ENCODE measurements at places on chromosomes 2 and 18.

DNA sequence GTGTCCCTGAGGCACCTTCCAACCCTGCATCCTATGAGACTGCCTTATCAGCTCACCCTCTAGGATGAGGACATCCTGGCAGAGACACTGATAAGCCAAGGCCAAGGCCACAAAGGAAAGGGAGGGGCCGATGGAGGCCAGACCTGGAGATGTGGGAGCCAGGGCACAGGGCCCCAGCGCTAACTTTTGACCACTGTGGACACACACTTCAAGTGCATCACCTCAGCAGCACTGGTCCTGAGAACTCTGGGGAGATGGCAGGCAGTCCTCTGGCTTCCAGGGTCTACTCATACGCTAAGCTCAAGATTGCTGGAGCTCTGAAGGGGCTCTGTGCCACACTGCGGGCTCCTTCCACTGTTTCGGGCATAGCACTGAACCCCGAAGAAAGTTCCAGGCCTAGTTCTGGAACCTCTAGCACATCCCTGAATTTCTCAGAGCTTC is 100.2 kb upstream of the ID2 start:
- DNase-seq = no peak

DNA sequence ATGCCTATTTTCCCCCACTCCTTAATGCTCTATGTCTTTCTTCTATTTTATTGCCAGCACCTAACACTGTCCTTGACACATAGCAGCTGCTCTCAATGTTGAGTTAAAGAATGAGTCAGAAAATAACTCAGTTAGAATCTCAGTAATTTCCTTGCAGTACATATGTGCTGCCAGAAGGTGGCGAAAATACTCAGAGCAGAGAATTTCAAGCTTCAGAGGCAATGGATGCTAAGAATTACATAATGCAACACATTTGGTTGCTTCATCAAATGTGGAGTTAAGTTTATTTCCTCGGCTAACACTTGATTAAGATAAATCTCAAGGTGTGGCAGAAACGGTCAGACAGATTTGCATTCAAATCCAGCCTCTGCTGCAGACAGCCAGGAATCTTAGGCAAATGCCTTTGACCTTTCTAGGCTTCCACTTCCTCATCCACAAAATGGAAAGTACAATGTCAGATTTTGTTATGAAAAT is 105.6 kb downstream of the VSNL1 start:
- DNase-seq = peak; percentile 80

DNA sequence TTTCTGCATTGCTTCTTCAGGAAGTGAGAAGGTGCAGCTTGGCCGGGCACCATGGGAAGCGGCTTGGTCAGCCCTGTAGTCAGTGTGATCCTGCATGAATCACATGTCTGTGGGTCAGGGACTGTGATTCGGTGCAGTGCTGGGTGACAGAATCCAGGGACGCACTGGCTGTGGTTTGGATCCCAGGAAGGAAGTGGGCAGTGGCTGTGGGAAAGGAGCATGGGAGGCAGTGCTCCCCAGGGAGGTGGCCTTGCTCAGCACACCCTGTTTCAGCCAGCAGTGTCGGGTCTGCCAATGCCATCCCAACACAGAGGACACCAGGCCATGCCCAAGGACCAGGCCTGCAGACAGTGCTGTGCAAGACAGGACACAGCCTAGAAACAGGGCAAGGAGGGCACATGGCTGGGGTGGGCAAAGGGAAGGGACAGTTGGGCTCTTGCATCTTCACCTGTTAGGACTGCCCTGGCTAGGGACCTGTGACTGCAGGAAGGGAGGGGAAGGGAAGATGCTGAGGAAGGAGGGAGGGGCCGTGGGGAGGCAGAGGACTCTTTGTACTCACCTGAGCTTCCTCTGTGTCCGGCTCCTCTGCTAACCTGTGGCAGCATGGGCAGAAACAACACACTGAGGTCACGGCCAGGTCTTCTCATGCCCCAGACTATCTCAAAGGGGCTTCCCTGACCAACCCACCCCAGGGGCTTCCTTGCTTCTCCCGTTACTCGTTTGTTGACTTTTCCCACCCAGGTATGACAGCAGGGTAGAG is 37.2 kb upstream of the DNMT3A start:
- no peak for DNase-seq

- no peak for DNase-seq
These were observed 91.3 kb upstream of the GLS start for GRCh38 chr2:190789074-190790004.

DNA sequence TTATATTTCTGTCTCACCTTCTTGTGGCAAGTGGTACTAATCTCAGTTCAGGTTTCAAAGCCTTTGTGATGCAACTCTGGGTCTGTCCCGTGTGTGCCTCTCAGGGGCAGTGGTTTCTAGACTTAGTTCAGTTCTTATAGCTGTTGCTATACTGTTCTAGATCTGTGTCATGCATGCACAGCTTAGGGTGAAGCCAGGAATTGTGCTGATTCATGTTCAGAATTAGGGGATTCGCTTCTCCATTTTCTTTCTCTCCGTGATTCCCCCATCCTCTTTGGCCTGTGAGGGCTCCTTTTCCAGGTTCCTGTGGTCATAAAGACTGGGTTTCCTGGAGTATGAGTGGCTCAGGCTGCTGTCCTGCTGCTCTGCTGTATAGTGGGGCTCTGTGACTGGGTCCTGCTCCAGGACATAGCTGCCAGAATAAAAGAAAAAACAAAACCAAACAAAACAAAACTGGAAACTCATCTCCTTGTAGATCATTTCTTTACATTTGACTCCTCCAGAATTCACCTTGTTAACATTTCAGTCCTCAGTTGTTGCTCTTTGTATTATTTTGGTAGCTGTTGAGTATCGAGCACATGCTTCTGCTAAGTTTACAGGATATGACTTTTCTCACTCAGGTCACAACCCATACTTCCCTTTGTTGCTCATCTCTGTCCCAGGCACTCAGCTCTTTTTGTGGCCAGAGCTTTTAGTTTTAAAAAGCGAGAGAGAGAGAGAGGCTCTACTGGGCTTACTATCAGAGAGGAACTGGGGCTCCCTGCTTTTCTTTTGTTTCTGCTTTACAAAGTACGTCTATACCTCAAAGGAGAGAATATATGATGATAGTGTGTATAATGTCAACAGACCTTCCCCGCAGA is 34.2 kb downstream of the CERS6 start:
- DNase-seq = peak; percentile 45

DNA sequence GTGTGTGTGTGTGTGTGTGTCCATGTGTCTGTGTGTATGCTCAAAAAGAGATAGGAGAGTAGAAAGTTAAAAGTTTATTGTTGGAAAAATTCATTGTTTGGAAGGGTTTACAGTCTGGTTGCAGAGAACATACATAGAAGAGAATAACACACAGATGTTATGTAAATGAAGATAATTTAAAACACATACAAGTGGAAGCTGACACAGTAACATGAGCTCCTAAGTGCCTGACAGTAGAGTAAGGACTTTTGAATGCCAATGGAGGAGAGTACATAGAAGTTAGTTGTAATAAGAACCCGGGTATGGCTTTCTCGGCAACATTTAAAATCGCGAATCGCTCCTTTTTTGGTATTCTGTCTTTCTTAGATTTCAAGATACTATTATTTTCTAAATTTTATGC is 137.0 kb upstream of the FANCL start:
- no peak for DNase-seq

GRCh38 chr2:218129458-218130135 is 3.8 kb downstream of the CXCR2 start:
- DNase-seq = no peak

DNA sequence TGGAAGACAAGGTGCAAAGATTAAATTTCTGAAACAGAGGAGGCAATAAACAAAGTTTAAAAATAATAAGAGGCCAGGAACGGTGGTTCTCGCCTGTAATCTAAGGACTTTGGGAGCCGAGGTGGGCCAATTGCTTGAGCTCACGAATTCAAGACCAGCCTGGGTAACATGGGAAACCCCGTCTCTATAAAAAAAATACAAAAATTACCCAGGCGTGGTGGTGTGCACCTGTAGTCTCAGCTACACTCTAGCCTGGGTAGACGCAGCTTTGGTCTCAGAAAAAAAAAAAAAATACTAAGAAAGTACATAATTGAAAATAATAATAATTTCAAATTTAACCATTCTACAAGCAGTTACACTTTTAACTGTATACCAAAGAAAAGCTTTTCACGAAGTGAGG is 744.6 kb upstream of the POU3F3 start:
- DNase-seq = no peak

GRCh38 chr2:43388371-43388770 is 162.0 kb upstream of the ZFP36L2 start:
- DNase-seq = no peak

DNA sequence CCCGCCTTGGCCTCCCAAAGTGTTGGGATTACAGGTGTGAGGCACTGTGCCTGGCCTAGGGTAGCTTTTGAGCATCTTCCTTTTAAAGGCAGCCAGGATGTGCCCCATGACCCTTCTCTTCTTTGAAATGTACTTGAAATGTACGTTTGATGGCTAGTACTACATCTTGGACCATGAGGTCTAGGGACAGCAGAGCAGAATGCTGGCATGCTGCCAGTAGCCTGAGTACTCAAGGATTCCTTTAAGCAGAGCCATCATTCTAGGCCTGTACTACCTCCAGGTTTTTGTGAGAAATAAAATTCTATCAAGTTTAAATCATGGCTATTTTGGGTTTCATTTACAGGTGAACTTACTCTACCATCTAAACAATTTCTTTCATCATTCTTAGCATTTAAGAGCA is 2.9 kb upstream of the EML6 start:
- DNase-seq = no peak

DNA sequence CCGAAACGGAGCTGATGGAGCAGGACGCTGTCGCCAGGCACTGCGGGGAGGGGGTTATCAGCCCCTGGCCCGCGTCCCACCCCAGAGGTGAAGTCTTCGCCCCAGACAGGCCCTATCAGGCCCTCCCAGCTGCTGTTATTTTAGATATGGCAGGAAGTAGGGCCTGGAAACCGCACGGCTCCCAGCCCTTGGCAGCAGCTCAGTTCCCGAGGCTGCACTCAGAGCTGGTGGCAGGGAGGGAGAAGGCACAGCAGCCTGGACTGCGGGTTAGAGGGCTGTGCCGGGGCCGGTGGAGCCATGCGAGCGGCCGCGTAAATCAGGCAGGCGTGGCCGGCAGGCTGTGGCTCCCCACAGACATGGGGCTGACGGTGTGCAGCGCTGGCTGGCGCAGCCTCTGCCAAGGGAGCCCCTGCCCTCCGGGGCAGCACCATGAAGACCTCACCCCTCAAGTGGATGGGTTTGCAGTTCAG is 111.4 kb downstream of the NFATC1 start:
- no peak for DNase-seq

GRCh38 chr2:231482806-231483391 is 18.6 kb upstream of the NCL start:
- peak; percentile 89 for DNase-seq

GRCh38 chr2:101223814-101224231 is 28.9 kb upstream of the CNOT11 start:
- DNase-seq = no peak

- no peak for DNase-seq
These were observed 297.7 kb upstream of the SYT4 start for GRCh38 chr18:43574974-43575373.

DNA sequence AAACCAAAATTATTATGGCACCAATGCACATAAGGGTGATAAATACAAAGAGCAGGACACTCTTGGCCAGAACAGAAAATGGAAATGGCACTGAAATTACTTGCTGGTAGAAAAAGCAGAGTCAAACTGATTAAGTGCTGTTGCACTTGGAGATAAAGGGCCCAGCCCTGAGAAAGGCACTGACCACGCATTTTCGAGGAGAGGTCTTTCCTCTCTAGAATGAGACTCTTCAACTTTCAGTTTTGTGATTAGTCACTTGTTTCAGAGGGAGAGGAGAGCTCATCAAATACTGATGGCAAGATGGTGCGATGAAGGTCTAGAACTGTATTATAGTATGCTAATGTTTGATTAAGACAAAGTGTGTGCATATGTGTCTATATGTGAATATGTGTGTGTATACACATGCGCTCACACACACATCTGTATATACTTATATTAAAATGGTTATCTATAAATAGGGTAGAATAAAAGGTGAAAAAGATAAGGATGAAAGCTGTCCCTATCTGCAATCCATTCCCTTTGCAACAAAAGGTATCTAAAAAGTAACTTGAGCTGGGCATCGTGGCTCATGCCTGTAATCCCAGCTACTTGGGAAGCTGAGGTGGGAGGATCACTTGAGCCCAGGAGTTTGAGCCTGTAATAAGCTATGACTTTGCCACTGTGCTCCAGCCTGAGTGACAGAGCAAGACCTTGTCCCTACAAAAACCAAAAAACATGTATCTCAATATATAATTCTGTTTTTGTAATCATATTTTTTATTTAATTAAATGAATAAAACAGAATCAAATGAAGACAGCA is 48.8 kb upstream of the ZDBF2 start:
- no peak for DNase-seq

- DNase-seq = no peak
These were observed 20.3 kb downstream of the ANKRD30B start for GRCh38 chr18:14768241-14768640.

GRCh38 chr2:42218712-42219111 is 49.6 kb downstream of the EML4 start:
- DNase-seq = no peak

DNA sequence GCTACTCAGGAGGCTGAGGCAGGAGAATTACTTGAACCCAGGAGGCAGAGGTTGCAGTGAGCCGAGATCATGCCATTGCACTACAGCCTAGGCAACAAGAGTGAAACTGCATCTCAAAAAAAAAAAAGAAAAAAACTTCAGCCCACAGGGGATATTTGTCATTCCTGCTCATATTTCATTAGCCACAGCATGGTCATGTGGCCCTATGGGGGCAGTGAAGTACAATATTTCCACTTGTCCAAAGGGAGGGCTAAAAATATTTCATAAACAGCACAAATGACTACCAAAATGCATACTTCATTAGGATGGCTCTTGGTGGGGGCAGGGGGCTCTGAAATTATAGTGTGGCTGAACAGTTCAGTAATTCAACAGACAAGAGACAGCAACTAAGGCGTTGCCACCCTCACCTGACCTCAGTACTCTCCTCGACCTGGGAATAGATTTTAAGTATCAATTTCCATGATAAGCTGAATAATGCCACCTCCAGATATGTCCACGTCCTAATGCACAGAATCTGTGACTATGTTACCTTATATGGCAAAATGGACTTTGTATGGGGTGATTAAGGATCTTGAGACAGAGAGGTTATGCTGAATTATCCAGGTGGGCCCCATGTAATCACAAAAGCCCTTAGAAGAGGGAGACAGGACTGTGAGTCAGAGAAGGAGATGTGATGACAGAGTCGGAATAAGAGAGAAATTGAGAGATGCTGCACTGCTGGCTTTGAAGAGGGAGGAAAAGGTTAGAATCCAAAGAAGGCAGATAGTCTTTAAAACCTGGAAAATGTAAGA is 158.2 kb upstream of the CRIM1 start:
- no peak for DNase-seq

DNA sequence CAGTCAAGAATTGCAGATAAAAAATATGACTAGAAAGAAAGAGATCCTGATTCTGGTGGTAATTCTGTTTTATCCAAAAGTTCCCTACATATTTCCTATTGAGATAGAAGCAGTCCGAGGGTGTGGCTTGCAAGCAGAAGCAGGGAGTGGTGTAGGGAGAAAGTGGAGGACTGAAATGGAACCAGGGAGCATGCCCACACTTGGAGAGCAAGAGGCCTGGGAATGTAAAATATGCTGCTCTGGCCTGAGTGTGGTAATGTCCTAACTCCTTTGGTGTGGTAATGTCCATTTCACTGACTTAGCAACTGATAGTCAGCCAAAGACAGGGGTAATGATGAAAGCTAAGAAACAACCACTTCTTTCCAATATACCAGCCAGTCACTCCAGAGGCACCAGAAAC is 30.1 kb upstream of the FMNL2 start:
- DNase-seq = no peak

- no peak for DNase-seq
These were observed 5.0 kb downstream of the LDLRAD4 start for GRCh38 chr18:13223311-13224143.

GRCh38 chr18:33836564-33836963 is 258.5 kb downstream of the ASXL3 start:
- no peak for DNase-seq

GRCh38 chr2:156437272-156437930 is 1.2 kb downstream of the GPD2 start:
- DNase-seq = no peak

All from GM23338 (cell line).